SHP77 treated with DMSO at 0.1 percent for 48 hours (cell line): ENCODE measurements at places on chromosomes 16 and 17.

DNA sequence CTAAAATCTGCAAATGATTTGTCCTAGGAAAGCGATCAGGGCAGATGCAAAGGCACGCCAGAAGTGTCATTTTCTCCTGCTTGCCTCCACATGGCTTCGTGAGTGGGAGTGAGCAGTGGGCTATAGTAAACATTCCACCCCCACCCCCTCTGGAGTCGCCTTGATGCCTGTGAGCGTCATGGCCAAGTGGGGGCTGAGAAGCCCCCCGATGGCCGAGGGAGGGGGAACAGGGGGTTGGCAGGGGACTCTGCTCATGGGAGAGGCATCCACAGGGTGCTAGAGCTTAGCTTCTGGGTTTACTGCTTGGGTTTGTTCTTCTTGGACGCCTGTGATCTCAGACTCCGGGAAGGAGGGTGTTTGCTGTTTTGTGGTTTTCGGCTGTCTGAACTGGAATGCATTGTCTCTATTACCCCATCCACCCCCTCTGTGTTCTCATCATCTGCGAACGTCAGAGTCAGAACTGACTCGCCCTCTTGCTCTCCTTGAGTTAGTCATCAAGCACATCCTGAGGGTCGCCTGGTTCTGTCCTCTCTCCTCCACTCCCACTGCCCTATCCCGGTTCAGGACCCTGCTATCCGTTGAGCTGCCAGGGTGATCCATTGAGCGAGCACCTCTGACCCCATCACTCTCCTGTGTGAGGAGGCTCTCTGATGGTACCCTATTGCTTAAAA is 15.4 kb downstream of the TNS4 start:
- DNase-seq: no peak

DNA sequence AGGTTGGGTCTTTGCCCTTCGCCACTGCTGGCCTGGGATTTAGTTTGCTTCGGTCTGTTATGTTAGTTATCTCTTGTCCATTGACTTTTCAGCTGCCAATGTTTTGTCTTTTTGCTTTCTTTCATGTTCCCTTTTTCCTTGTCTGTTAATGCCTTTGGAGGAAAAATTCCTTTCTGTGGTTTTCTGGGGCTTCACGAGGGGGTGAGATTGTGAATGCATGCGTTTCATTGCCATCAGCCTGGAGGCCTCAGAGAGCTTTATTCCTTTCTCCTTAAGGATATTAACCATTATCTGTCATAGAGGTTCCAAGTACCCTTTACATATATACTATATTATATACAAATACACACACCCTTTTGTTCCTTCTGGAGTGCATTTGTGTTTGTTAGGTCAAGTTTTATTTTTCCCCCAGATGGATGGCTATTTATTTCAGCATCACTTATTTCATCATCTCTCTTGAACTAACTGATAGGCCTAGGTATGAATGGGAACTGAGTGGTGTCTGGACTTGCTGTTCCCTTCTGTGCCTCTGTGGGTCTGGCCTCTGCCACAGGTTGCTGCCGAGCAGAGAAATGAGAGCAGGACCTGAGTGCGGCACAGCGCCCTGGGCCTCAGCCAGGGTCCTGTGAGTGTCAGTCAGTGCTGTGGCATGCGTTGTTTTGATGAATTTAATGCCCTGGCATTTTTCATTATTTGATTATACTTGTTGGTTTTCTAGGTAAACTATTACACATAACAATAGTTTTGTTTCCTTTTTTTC is 193.4 kb downstream of the LGALS9B start:
- DNase-seq: no peak

GRCh38 chr17:1746975-1747543 is 4.4 kb downstream of the SERPINF2 start:
- no peak for DNase-seq

GRCh38 chr17:82718986-82719685 is 2.6 kb downstream of the FN3KRP start:
- DNase-seq: no peak

DNA sequence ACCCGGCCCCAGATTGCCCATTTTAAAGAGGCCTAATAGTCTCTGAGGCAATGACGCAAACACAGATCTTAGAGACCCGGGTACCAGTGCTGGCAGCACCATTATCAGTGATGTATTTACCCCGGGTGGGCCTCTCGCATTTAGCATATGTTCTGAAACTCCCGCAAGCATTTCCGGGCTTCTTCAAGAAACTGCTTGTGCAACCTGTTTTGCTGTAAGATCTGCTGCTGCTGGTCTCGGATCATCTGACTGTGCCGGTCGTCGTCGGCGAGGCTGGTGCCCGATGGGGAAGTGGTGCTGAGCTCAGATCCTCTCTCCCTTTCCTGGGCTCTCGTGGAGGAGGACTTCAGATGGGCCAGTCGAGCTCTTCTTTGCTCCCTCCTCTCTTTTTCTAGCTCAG is 12.5 kb downstream of the CEP295NL start:
- DNase-seq: no peak

- no peak for DNase-seq
Measured at GRCh38 chr17:50665838-50666237, 31.2 kb downstream of the ABCC3 start.

DNA sequence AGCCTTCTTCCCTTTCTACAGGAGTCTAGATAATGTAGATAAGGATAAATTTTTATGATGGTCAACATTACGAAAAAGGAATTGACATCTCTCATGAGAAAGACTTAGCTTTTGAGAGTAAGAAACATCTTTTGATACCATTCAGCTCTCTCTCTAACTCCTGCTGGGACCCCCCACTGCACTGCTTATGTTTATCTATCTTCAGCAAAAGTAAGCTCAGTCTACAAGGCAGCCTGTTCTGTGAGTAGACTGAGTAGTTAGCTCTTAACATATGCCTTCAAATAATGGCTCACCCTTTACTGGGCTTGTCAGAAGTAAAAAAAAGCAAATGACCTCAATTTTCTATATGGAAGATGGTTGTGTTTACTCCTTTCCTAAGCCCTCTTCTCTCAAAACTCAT is 372.2 kb upstream of the CDH11 start:
- DNase-seq: no peak

DNA sequence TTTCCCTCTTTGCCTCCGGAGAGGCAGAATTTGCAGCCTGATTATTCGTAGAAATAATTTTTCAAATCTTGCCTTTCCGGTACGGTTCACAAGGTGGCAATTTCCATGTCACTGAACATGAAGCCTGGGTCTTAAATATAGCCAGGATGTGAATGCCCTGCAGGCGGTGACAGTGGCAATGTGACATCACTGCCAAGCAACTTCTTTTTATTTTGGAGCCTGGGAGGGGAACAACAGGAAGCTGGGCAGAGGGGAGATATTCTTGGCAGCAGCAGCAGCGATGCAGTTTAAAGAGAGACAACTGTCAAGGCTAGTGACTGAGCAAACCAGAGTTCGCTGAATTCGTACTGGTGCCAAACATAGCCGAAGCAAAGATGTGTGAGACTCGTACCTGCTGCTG is 171.1 kb downstream of the SNX29 start:
- no peak for DNase-seq

GRCh38 chr17:5254903-5255521 is 20.4 kb upstream of the SCIMP start:
- no peak for DNase-seq

GRCh38 chr17:55163408-55163807 is 101.4 kb upstream of the HLF start:
- DNase-seq: peak; percentile 64

- no peak for DNase-seq
Measured at GRCh38 chr16:21186326-21186691, 25.1 kb downstream of the ZP2 start.

DNA sequence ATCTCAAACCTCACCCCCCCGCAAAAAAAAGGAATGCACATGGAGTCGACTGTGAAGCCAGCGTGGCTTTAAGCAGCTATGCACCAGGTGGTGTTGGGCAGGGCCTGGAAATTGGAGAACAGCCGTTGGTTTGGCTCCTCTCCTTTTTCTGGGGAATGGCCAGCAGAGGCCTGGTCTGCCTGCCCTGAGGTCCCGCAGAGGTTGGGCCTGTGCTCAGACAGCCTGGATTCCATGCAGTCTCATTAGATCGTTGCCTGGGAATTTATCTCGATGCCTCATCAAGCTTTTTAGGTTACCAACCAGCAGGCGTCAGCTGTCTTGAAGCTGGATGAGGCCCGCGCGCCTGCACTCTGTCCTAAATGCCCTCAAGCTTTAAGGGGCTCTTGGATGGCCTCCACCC is 9.8 kb downstream of the SLC12A3 start:
- DNase-seq: no peak

DNA sequence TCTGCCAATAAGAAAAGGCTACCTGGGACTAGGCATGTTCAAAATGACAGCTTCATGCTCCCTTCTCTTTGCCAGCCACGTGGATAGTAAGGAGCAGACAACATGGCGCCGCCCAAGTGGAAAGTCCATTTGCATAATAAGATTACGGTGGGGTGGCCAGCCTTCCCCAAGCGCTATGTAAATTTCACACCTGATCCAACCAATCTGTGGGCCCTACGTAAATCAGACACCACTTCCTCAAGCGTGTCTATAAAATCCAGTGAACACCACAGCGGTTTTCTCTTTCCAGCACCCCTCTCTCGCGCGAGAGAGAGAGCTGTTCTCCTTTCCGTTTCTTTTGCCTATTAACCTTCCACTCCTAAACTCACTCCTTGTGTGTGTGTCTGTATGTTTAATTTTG is 140.3 kb upstream of the ERCC4 start:
- DNase-seq: peak; percentile 21

DNA sequence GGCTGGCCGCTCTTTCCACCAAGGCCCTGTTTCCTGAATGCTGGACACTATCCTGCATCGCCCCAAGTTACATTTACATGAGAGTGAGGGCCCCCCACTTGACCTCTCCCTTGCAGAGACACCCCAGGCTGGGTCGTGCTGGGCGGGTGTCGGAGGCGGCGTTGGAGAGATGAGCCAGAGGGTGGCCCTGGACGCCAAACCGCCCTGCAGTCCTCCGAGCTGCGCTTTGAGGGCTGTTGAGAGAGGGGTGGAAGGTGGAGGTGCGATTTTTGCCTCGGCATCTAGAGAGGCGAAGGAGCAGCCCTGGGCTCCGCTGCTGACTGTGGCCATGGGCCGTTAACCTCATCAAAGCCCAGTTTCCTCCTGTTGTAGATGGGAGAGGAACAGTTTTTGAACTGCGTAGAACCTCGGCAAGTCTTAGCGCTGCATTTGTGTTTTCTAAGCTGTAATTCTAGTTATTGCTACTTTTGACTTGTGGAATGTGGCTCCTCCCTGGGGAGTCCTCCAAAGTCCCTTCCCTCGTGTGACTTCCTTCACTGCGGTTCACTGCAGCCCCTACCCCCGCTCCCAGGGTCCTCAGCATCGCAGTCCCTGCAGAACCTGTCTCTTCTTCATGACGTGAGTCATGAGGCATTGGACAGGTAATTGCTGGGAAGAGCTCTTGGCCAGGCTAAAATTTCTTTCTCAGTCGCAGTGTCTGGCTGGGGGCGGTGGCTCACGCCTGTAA is 986 bp upstream of the ELOB start:
- no peak for DNase-seq

- DNase-seq: no peak
Measured at GRCh38 chr16:79816081-79816497, 215.6 kb upstream of the MAF start.

DNA sequence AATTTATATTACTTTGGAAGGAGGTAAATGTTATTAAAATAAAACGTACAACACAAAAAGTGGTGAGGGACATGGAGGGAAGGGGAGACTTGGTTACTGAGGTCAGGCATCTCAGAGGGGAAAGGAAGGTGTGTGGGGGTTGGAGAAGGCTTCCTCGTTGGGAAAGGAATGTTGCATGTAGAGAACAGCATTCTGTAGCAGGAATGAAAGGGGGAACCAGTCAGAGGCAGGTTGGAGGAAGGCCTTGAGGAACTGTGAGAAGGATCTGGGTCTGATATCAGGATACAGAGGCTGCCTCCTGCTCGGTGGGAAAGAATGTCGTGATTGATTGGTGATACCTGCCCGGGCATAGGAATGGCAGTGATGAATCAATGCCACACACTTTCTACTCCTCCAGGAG is 103.3 kb upstream of the ZFHX3 start:
- no peak for DNase-seq

DNA sequence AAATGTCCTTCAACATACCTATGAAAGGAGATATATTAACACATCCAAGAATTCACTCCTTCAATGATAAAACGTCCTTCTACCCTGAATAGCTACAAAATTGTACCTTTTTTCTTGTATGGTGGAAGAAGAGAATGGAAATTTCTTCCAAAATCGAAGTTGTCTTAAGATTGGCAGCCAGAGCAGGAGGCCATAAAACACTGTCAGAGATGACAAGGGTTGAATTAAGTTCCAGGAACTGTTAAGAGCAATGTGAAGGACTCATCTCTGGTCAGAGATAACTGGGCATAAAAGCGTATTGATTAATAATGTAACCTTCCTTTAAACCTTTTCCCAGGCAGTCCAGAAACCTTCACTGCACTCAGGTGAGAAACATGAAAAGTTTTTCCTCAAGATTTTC is 12.9 kb upstream of the TOM1L1 start:
- no peak for DNase-seq

DNA sequence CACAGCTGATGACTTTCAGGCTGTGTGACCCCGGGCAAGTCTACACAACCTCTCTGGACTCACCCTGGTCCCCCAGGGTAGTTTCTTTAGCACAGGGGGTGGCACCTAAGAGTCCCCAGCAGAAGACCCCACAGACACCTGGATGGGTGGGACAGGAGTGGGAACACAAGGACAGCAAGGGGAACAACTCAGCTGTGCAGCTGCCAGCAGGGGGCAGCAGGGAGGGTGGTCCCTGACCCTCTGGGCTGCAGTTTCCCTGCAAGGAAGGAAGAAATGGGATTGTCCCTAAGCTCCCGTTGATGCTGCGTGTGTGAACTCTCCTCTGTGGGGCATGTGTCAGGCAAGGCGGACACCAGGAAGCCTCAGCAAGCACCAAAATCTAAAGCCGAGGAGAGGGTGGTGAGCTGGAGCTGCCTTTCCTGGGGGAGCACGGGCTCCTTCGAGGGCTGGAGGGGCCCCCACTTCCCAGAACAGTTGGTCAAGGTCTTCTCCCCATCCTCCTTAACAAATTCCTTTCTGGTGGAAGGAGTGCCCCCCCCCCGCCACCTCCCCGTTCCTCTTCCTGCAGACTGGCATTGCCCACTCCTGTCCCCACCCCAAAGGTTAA is 24.1 kb upstream of the CDH5 start:
- DNase-seq: no peak

- no peak for DNase-seq
Measured at GRCh38 chr17:45871718-45872117, 22.6 kb upstream of the MAPT start.

- peak; percentile 65 for DNase-seq
Measured at GRCh38 chr16:88883946-88884345, 17.5 kb upstream of the PABPN1L start.

- DNase-seq: peak; percentile 82
Measured at GRCh38 chr17:65896889-65897288, 295.0 kb downstream of the CEP112 start.

- DNase-seq: no peak
Measured at GRCh38 chr16:80147026-80147655, 393.7 kb upstream of the DYNLRB2 start.

GRCh38 chr16:88610909-88611812 is 27.2 kb upstream of the IL17C start:
- DNase-seq: no peak

- DNase-seq: peak; percentile 79
Measured at GRCh38 chr16:89246903-89247733, 29.6 kb downstream of the ZNF778 start.
